Epithelial cell of esophagus (primary cell): ENCODE measurements at places on chromosomes 6 and 20.

GRCh38 chr6:151075930-151076555 is 163.7 kb upstream of the AKAP12 start:
- peak; percentile 56 for DNase-seq

GRCh38 chr20:25205277-25206062 is 10.0 kb downstream of the ENTPD6 start:
- no peak for DNase-seq

- no peak for DNase-seq
These were observed 8.9 kb downstream of the FARS2 start for GRCh38 chr6:5270093-5270680.

DNA sequence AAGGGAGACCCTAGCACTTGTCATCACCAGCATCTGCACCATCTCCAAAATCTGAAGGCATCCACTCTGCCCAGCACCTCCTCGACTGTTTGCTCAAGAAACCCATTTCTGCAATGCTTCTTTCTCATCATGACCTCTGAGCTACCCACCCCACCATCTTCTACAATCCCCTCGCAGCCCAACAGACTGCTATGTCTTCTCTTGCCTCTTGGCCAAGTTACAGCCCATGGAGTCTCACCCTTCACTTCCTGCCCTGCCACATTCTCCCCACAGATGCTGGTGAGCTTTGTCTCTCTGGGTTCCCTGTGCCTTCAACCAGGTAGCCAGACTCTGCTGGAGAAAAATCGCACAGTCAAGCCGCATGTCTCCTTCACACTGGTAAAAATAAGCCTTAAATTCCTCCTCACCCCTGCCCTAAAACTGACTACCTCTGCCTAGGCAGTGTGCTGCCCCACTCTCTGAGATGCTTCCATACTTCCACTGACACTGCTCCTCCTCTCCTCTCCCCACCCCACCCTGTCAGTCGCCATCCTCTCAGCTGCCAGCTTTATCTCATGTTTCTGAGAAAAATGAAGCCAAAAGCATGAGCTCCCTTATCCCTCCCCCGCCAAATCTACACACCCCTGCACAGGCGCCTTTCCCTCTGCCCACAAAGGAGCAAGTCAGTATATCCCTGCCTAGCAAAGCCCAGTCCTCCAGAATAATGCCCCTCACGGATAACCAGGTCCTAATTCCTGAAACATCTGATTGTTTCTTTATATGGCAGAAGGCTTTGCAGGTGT is 2.3 kb upstream of the TXNDC5 start:
- DNase-seq, result no peak

GRCh38 chr6:35165630-35166071 is 24.5 kb upstream of the TCP11 start:
- DNase-seq, result peak; percentile 94

- no peak for DNase-seq
These were observed 72.4 kb upstream of the SUPT3H start for GRCh38 chr6:45450132-45450531.

DNA sequence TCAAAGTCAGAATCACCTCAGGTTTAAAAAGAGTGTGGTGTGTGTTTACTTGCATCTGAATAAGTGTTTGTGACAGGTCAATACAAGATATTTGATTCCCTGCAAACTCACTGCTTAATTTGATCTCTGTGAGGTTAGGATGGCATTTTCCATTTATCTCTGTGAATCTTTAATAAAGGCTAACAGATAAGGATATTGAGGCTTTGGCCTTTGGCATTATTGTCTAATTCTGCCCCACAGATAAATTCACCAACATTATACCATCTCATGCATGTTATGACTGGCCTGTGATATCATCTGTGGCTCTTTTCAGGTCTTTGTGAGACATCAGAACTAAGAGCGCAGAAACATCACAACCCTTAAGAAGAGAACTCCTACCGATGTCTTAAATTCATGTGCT is 84.7 kb downstream of the TRMT6 start:
- peak; percentile 87 for DNase-seq

GRCh38 chr6:116090251-116090650 is 10.4 kb upstream of the NT5DC1 start:
- no peak for DNase-seq

- no peak for DNase-seq
These were observed 29.7 kb upstream of the INSM1 start for GRCh38 chr20:20338133-20338730.

GRCh38 chr20:796921-797320 is 28.6 kb upstream of the SLC52A3 start:
- no peak for DNase-seq

- no peak for DNase-seq
These were observed 41.7 kb downstream of the CNKSR3 start for GRCh38 chr6:154468760-154469159.

DNA sequence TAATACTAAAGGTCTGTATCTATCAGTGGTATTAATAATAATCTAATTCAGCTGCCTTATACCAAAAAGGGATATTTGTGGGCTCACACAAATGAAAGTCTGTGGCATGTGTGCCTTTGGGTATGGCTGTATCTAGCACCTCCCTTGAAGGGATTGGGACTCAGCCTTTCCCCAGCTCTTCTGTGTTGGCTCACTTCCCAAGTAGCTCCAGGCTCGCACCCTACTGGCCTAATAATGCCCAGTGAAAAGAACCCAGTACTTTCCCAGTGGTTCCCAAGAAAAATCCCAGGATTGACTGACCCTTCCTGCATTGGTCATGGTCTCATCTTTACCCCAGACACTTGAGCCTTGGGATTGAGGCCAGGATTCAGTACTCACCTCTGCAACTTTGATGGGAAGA is 60.7 kb upstream of the CDKAL1 start:
- DNase-seq, result no peak

GRCh38 chr20:51339721-51340450 is 202.6 kb downstream of the NFATC2 start:
- DNase-seq, result no peak

DNA sequence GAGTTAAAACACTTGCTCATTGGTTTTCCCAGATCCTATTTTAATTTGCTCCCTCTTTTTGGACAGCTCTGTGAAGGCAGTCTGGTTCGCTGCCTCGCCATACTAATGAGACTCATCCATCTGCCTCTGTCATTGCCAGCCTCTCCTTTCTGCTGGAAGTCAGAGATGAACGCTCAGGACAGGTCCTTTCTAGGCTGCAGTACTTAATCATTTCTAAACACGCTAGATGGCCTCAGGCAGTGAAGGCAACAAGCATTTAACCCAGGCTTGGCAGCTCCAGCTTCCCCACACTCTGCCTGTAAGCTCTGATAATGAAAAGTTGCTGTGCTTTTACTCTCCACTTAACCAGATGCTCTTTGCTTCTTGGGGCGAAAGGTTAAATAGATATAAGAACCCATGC is 286.7 kb upstream of the POU3F2 start:
- peak; percentile 19 for DNase-seq

- no peak for DNase-seq
These were observed 83.2 kb upstream of the FOXC1 start for GRCh38 chr6:1526398-1527072.

DNA sequence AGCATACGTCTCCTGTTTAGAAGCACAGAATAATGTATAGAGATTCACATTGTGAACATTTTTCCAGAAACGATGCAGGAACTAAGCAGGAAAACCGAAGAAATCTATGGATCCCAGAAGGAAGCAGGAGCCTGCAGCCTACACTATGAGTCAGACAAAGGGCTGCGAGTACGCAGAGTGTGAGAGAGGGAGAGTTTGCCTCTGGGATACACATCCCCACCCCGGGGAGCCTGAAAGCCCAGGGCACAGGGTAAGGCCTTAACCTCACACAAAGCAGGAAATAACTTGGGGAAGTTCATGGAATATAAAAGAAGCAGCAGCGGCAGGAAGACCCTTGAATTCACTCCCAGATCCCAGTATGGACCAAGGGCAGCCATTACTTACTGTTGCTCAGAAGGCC is 842.1 kb upstream of the MANEA start:
- DNase-seq, result no peak

- DNase-seq, result peak; percentile 51
These were observed 17.9 kb downstream of the RPF2 start for GRCh38 chr6:110999634-111000270.
